ENCODE measurements at places on chromosomes 5 and 9. TPM values are rescaled to one million over a fixed set of nuclear protein-coding genes. Genes with fewer than 3 reads are reported as not detected.

Gene MYOT
- 7.1 TPM for total RNA-seq

Gene PCDHA6
- total RNA-seq: not detected

Gene ATP6V0E1
- total RNA-seq: 212 TPM

Gene AQP3
- total RNA-seq: 7.1 TPM

Gene DPYSL3
- 107 TPM for total RNA-seq

Gene VCAN
- 9.4 TPM for total RNA-seq

Gene ARID3C
- total RNA-seq: not detected

Gene TMOD1
- 7.3 TPM for total RNA-seq

Gene OLFML2A
- total RNA-seq: 21.8 TPM

Gene ADAMTSL2
- 2.2 TPM for total RNA-seq

Gene C9orf153
- total RNA-seq: not detected

Gene CLIC3
- total RNA-seq: not detected

All from transverse colon (tissue), 4 donors.